ENCODE measurements at places on chromosomes 12 and 14. TPM values are rescaled to one million over a fixed set of nuclear protein-coding genes. Genes with fewer than 3 reads are reported as not detected.

The TOGARAM1 gene
- 14.2 TPM for total RNA-seq

The PLEKHG7 gene
- total RNA-seq: 0.29 TPM

The EFS gene
- not detected for total RNA-seq

The PLEKHH1 gene
- not detected for total RNA-seq

The DENR gene
- total RNA-seq: 77.4 TPM

The KRT85 gene
- total RNA-seq: not detected

The ANGEL1 gene
- total RNA-seq: 36.4 TPM

The MMP19 gene
- not detected for total RNA-seq

The KNTC1 gene
- 195 TPM for total RNA-seq

The CLEC4C gene
- total RNA-seq: not detected

The KSR2 gene
- total RNA-seq: 0.09 TPM

The LMNTD1 gene
- total RNA-seq: not detected

The HSP90B1 gene
- total RNA-seq: 254 TPM

DNA sequence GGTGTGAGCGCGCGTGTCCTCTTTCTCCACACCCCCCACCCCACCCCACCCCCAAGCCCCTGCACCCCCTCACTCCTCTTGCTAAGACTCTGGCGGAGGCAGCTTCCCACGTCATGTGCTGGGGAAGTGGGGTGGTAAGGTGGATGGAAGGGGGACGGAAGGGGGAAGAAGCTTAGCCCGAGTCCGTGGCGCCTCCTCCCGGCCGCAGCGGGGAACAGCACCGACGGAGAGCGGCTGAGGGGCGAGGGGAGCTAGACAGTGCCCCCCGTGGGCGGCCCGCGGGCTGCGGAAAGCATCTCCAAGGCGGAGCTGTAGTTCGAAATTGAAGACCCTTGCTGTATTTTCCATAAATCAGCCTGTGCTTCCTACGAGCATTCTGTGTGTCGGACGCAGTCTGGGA is 588 bp upstream of the GRIN2B start:
- no peak for DNase-seq

DNA sequence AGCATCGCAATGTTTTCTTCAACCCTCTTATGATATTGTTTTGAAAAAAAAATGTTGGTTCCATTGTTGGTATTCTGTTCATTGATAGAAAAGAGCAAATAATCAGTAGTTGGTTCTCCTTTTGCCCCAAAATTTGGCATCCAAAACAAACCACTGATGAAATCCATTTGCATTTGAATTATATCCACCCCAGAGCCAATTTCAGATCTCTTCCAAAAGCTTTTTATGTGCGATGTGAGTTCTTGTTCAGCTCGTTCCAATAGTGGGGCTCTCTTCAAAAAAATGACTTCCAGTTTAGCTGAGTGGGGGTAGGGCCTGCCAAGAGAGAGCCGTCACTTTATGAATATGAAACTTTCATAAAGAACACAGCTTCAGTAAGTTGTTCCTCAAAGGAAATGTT is 130.7 kb downstream of the DIO2 start:
- no peak for DNase-seq

DNA sequence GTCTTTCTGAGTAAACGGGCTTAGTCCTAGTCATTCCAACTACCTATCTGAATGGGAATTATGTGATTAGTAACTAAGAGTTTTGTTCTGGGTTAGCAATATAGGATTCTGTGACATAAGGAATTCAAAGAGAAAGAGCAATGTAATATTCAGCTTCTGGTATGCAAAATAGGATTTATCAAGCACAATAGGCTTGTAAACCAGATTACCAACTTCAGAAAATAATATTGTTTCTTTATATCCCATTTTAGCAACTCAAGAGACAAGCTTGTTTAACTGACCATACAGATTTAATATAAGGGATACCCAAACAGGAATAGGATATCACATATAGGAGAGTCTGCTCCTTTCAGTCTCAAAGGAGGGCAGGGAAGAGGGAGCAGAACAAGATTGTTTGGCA is 240.9 kb downstream of the CEP128 start:
- no peak for DNase-seq

DNA sequence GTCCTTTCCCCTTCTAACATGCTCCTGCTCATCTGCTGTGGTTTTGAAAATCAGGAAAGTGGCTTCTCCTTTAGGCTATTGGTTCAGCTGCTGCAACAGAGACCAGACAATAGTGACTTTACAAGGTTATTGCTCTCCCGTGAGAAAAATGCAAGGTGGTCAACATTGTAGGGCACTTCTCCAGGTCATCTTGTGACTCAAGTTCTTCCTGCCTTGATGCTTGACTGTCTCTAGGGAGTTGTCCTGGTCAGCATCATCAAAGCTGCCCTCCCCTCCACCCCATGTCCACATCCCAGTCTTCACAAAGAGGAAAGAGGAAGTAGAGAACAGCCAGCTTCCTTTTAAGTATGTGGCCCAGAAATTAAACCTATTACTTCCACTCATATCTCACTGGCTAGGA is 3.9 kb upstream of the TMEM63C start:
- no peak for DNase-seq

GRCh38 chr12:1553987-1554982 is 40.1 kb downstream of the FBXL14 start:
- peak; percentile 96 for DNase-seq

GRCh38 chr12:106303202-106303820 is 778 bp downstream of the TCP11L2 start:
- DNase-seq: peak; percentile 80

- peak; percentile 78 for DNase-seq
These were observed 4.4 kb downstream of the CACNA1C start for GRCh38 chr12:2057041-2057794.

DNA sequence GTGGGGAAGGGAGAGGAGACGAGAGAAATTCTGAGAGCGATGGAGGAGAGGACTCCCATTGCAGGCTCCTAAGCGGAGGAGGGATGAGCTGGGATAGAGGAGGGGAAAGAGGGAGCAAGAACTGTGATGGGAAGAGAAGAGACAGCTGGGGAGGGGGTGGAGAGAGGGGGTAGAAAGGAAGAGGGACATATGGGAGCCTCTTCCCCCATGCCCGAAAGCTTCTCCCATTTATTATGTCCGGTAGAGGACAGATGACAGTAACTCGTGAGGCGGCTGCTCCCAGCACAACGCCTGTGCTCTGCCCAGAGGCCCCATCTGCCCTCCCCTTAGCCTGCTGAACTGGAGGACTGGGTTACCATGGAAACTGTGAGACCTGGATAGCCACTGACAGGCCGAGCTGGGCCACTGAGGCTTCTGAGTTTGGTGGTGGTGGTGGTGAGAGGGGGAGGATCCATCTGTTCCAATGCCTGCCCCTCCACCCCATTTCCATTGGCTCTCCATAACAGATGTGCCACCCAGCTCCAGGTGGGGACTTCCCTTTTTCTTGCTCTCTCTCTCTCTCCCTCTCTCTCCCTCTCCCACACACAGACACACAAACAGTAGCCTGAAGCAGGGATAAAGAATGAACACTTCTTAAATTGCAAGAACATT is 8.3 kb downstream of the CPNE6 start:
- DNase-seq: no peak

- DNase-seq: no peak
These were observed 63.8 kb downstream of the SUSD6 start for GRCh38 chr14:69675245-69675583.

DNA sequence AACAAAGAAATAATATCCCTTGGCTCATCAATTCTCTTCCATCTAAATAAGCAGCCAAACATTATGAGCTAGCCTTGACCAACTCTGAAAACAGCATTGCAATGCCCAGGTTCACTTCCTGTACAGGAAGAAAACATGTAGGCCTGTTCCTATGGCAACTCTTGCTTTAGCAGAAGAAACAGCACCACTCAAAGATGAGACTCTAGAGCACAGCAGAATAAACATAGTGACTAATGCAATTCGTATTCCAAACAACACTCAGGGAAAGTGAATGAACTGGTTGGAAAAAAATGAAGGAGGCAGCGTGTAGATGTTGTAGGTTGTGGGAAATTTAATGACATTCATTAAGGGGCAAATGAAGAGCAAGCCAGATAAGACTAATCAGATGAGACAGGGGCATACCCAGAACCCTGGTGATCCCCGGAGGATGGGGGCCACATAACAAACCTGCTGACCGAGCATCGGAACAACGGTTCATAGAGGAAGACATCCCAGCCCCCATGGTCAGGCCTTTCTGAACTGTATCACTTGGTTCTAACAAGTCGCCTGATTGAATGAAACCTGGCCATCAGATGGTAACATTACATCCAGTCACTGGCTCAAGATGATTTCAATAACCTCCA is 9.0 kb downstream of the ARHGDIB start:
- peak; percentile 77 for DNase-seq

DNA sequence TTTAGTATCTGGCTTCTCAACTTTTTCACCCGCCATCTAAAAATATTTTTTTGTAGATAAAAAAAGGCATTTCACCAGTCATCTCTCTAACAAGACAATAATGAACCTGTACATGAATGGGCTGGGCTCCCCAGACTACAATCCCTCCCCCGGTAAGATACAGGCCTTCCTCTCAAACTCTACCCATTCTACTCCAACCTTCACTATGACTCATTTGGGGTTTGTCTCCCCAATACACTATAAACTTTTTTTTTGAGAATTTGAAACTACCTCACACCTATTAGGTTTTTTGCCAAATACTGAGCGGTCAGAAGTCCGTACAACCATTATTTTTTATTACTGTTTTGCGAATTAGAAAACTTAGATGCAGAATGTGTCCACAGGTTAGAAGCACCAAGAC is 784 bp downstream of the RPL6 start:
- no peak for DNase-seq

- no peak for DNase-seq
These were observed at the start of gene NRXN3 for GRCh38 chr14:78170203-78170602. TSS of gene NRXN3 (plus strand) at chr14:78170373. CDS start at chr14:78243094, 72,721 bp downstream.

DNA sequence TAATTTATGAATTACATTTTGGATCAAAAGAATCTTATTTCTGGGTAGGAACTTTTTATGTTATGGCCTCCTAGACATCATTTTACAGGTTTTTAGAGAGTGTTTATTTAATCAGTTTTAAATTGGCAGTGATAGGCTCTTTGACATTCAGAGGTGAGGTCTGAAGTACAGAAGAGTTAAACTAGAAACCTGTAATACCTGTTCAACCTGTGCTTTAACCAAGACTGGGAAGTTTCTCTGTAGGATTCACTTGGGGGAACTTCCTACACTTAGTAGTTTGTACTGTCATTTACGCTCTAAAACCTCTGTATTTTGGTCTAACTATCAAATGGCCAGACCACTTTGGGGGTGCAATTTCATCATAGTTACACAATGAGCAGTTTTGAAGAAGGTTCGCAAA is 35.9 kb downstream of the PLEKHA5 start:
- DNase-seq: no peak

DNA sequence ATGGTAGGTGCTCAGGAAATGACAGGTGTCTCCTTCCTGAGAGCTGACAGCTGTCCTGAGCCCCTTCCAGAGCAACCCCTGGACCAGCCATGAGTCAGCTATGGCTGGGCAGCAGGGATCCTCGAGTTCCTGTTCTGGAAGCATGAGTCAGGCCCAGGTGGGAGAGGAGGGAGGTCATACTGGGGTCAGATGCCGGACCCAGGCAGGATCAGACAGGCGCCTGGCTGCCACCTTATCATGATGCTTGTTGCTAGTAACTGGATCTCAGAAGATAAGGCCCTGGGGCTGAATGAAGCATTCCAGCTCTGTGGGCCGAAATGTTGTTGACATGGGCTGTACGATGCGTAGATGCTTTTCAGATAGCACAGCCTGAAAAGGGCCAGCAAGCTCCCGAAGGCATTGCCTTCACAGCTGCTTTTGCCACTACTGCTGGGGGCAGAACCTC is 17.4 kb upstream of the KRT7 start:
- no peak for DNase-seq

DNA sequence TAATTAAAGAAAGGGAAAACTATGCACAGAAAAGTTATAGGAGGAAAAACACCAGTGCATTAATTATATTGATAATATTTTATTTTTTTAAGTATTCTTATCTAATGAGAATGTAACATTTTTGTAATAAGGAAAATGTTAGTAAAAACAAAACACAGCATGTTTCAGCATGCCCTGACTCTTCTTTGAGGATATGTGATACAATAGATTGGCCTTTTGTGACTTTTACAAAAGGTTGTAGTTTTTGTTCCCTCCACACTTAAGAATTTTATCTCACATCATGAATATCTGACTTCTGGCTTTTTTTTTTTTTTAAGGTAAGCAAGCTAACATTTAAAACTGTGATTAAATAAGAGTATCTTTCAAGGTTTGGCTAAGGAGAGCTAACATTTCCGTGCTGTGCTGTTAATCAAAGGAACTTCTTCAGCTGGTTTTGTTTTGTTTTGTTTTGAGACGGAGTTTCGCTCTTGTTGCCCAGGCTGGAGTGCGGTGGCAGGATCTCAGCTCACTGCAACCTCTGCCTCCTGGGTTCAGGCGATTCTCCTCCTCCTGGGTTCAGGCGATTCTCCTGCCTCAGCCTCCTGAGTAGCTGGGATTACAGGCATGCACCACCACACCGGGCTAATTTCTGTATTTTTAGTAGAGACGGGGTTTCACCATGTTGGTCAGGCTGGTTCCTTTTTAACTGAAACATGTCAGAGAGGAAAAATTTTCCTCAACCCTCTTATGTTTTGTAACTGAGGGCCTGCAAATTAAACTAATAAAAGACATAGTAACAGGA is 30.8 kb upstream of the RESF1 start:
- DNase-seq: peak; percentile 16

GRCh38 chr14:22210906-22211305 is 378.1 kb downstream of the DAD1 start:
- DNase-seq: no peak

DNA sequence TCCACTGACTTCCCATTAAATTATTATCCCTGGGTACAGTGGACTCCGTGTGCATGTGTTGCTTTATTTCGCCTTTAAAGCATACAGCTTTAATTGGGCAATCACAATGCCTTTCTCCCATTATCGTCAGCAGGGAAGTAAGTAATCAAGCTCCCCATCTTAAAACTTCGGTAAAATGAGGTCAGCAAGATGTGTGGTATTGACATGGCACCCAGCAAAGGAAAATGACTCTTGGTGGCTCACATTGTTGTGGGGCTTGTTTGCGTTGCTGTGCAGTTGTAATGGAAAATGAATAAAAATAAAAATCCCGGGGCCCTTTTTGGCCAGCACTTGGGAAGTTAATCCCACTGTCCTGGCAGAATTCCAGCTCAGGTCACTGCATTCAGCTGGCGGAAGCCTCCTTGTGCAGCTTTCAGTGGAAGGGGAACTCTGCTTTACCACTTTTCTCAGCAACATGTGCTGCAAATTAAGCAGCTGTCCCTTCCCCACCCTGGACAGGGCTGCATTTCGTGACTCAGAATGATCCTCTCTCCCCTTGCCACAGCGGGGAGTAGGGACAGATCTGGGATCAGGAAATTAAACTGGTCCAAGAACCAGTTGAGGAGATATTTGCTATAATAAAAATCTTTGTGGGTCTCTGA is 13.9 kb upstream of the ATP2A2 start:
- no peak for DNase-seq

DNA sequence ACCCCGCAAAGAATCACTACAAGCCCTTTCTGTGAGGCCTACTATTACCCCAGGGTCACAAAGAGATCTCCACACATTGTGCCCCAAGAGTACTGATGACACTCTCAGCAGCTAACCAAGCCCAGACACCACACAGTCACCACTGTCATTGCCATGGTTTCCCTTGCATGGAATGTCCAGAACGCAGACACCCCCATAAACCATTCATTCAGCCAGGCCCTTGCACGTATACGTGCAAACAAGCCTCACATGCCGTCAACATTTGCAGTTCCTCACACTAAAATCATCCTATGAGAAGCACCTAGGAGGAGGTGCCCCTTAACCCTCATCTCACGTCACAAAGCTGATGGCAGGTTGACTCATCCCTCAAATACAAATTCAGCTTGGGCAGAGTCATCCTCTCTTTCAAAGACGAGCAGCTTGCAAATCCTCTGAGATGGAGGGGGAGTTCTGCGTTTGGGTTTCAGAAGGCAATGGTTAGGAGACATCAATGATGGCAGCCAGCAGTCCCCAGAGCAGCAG is 17.1 kb upstream of the KRT77 start:
- no peak for DNase-seq

- DNase-seq: no peak
These were observed 786.1 kb downstream of the TMTC2 start for GRCh38 chr12:83472772-83473171.
